ENCODE measurements at places on chromosomes 12 and 14. TPM values are rescaled to one million over a fixed set of nuclear protein-coding genes. Genes with fewer than 3 reads are reported as not detected.

GRCh38 chr12:53949631-53950436 is 4.9 kb upstream of the HOXC12 start:
- H3K27me3 ChIP-seq = peaks cover 83% of the 10 kb centered on the region
- no peak overlapping the region for H3K27ac ChIP-seq
- no peak overlapping the region for H3K4me3 ChIP-seq
- no peak for DNase-seq
- H3K36me3 ChIP-seq = no peaks in the 10 kb centered on the region

DNA sequence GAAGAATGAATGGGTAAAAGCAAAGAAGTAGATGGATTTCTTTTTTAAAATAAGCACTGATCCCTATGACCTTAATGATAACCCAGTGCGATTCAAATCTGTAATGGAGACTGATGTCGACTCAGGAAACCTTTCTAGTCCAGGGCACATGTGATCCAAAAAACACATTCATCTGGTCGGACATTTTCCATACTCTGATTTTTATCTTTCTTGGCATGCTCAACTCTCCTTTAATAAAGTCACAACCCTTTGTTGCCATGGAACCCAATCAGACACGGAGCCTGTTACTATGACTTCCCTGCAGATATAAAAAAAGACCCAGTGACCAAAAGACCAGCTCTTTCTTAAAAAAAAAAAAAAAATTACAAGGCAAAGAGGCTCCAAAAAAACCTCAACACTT is 27.9 kb downstream of the TMCC3 start:
- DNase-seq = no peak
- no peaks in the 10 kb centered on the region for H3K27me3 ChIP-seq
- H3K4me1 ChIP-seq = peaks cover 7% of the 10 kb centered on the region
- no peaks in the 10 kb centered on the region for H3K36me3 ChIP-seq
- H3K4me3 ChIP-seq = no peak overlapping the region

DNA sequence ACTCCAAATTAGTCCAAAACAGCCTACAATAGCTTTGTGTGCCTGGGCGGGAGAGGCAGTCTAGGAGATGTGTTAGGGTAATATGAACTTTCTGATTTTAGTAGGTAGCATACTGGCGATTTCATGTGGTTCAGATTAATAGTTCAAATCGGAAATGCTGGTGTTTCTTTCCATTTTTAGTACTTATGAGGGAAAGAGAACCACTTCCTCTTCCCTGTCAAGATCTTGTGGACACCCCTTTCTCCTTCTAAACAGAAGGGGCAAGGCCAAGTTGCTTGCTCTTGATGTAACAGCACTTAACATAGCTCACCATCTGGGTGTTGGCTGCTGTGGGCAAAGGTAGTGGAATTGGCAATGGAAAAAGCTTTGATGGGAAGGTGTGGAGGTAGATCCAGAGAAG is 32.2 kb upstream of the IGF1 start:
- H3K36me3 ChIP-seq = no peaks in the 10 kb centered on the region
- no peak overlapping the region for H3K4me3 ChIP-seq
- no peaks in the 10 kb centered on the region for H3K27me3 ChIP-seq
- H3K27ac ChIP-seq = no peak overlapping the region
- H3K4me1 ChIP-seq = no peaks in the 10 kb centered on the region

GRCh38 chr14:96735526-96735925 is 61.7 kb upstream of the VRK1 start:
- no peaks in the 10 kb centered on the region for H3K4me1 ChIP-seq
- no peaks in the 10 kb centered on the region for H3K36me3 ChIP-seq

DNA sequence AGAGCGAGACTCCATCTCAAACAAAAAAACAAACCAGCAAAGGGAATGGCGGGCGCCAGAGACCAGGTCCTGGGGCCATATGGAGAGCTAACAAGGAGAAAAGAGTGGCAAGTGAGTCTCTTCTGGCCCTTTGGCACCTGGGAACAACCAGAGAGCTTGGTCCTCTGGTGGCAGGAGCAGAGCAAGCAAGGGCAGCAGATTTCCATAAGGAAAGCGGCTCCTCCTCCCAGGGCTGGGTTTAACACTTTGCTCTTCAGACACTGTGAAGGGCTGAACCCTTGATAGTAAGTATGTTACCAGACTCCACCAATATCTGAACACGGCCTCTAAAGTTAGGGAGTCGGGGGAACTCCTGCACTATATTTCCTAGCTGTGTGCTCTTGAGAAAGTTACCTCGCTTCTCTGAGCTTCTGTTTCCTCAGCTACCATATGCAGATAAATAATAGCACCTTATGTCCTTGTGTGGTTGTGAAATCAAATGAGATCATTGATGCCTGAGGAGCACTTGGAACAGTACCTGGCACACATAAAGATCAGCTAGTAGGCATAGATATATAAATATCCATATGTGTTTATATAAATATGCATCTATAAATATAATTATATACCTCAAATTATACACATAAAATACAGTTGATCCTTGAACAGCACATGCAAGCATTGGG is 33.4 kb upstream of the PLEKHG6 start:
- H3K4me3 ChIP-seq = no peak overlapping the region
- DNase-seq = no peak
- H3K4me1 ChIP-seq = peaks cover 10% of the 10 kb centered on the region
- H3K36me3 ChIP-seq = no peaks in the 10 kb centered on the region

GRCh38 chr12:110270125-110270962 is 10.7 kb upstream of the ATP2A2 start:
- no peak for DNase-seq
- H3K27me3 ChIP-seq = no peaks in the 10 kb centered on the region
- H3K4me1 ChIP-seq = no peaks in the 10 kb centered on the region
- no peaks in the 10 kb centered on the region for H3K36me3 ChIP-seq
- H3K27ac ChIP-seq = no peak overlapping the region

DNA sequence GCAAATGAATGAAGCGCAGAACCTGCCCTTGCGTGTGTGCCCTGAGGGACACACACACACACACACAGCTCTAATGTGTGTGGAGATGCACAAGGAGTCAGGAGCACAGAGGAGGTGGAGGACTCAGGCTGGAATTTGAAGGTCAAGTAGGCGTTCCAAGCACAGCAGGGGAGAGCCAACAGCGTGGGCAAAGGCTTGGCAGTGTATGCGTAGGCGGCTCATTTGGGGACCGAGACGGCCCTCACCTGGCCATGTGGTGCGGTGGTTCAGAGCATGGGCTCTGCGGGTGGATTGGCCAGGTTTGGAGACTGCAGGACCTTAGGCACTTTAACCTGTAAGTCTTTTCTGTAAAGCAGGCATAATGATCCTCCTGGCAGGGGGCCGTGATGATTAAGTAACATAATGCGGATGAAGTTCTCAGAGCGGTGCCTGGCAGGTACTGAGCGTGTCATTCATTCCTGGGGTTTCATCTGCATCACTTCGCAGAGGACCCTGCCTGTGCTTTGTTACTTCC is 69.5 kb upstream of the SLC24A4 start:
- no peaks in the 10 kb centered on the region for H3K36me3 ChIP-seq
- peaks cover 25% of the 10 kb centered on the region for H3K27me3 ChIP-seq
- no peak overlapping the region for H3K4me3 ChIP-seq
- H3K27ac ChIP-seq = no peak overlapping the region

DNA sequence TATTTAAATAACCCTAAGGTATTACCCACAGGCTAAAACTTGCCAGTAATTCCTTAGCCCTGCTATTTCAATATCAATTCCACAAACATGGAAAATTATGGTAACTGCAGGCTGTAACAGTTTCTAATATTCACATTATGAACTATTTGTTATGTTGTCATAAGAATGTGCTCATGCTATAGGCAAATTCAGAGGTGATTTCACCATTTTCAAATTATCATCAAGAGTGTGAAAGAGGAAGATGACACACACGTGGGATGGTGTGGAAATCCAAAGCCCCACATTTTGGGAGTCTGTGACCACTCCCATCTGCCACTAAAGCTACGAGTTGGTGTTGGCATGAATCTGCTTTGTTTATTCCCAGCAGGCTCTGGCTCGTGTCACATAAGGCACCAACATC is 5.9 kb upstream of the MYO1A start:
- no peaks in the 10 kb centered on the region for H3K27me3 ChIP-seq
- H3K36me3 ChIP-seq = peaks cover 12% of the 10 kb centered on the region
- no peak overlapping the region for H3K27ac ChIP-seq
- peaks cover 6% of the 10 kb centered on the region for H3K4me1 ChIP-seq

- no peak overlapping the region for H3K4me3 ChIP-seq
- no peaks in the 10 kb centered on the region for H3K36me3 ChIP-seq
- no peak for DNase-seq
- H3K27me3 ChIP-seq = no peaks in the 10 kb centered on the region
- peaks cover under 1% of the 10 kb centered on the region for H3K4me1 ChIP-seq
These were observed 10.8 kb upstream of the BIN2 start for GRCh38 chr12:51334764-51335163.

- H3K4me1 ChIP-seq = no peaks in the 10 kb centered on the region
- no peak overlapping the region for H3K27ac ChIP-seq
- H3K27me3 ChIP-seq = no peaks in the 10 kb centered on the region
- DNase-seq = no peak
These were observed 200.3 kb downstream of the CRADD start for GRCh38 chr12:93877446-93877845.

DNA sequence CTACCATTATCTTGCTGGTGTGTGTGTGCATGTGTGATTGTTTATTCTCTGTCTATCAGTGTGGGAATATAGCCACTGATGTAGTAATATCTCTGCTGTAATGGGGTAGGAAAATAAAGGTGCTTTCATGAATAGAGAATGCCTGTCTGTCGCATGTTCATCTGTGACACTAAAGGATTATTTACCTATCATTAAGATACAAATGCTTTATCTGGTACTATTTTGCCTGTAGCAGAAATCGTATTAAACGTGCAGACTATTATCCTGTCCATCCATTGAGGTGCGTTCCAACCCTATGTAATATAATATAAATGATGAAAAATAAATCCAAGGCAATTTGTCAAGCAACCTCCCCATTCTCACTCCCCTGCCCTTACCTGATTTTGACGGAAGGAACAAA is 1215.1 kb downstream of the BCL11B start:
- H3K4me3 ChIP-seq = no peak overlapping the region
- no peak for DNase-seq
- H3K27me3 ChIP-seq = no peaks in the 10 kb centered on the region
- H3K4me1 ChIP-seq = no peaks in the 10 kb centered on the region
- no peaks in the 10 kb centered on the region for H3K36me3 ChIP-seq
- no peak overlapping the region for H3K27ac ChIP-seq

- peaks cover 6% of the 10 kb centered on the region for H3K4me1 ChIP-seq
- DNase-seq = no peak
- H3K4me3 ChIP-seq = no peak overlapping the region
- no peaks in the 10 kb centered on the region for H3K27me3 ChIP-seq
These were observed 229.2 kb downstream of the DPF3 start for GRCh38 chr14:72664651-72665050.

DNA sequence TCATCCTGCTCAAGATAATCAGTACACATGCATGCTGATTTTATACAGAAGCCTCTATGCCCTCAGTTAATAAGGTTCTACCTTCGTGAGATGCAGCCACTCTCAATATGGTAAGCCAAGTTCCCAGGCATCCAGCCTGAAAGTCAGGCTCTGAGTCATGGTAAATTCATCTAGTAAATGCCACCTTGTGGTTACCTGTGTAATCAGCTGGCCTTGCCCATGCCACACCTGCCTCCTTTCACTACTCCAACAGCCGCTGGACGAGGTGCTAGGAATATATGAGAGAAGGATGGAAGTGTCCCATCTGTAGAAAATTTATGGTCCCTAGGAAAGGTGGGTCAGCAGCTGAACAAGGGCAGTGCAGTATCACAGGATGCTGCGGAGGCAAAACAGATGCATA is 207.3 kb downstream of the SSPN start:
- H3K4me1 ChIP-seq = no peaks in the 10 kb centered on the region
- H3K27ac ChIP-seq = no peak overlapping the region
- H3K27me3 ChIP-seq = no peaks in the 10 kb centered on the region
- peaks cover 11% of the 10 kb centered on the region for H3K36me3 ChIP-seq

GRCh38 chr14:96614481-96614881 is 112.3 kb downstream of the PAPOLA start:
- H3K27ac ChIP-seq = no peak overlapping the region
- H3K4me3 ChIP-seq = no peak overlapping the region
- no peaks in the 10 kb centered on the region for H3K4me1 ChIP-seq
- DNase-seq = no peak
- H3K36me3 ChIP-seq = no peaks in the 10 kb centered on the region
- no peaks in the 10 kb centered on the region for H3K27me3 ChIP-seq

DNA sequence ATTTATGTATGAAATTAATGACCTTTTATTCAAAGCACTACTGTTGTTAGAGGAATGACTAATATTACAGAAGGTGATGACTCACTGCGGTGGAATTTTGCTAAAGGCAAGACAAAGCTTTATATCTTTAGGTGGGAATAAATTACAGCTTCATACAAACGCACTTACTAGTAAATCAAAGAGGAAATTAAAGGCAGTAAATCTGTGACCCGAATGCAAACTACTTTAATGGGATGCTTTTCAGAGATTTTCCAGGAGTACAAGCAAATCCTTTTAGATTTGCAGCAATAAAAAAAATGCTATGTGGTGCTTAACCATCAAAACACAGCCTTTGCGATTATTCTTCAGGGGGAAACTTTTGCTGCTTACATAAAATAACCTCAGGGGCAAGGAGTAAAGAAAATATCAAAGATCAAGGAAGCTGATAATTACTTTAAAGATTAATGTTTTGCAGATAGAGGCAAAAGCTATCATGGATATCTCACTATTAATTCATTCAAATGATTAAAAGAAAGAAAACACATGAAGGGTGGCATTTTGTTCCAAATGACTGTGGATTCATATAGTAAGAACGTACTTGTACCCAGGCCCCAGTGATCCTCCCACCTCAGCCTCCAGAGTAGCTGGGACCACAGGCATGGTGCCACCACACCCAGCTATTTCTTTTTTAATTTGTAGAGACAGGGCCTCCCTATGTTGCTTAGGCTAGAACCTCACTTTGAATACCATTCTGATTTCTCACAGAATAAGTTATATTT is 98.9 kb downstream of the DENND5B start:
- H3K4me1 ChIP-seq = no peaks in the 10 kb centered on the region
- H3K27me3 ChIP-seq = no peaks in the 10 kb centered on the region
- no peak overlapping the region for H3K27ac ChIP-seq
- DNase-seq = no peak
- H3K4me3 ChIP-seq = no peak overlapping the region

GRCh38 chr12:131913666-131914065 is 15.4 kb upstream of the PUS1 start:
- peaks cover 49% of the 10 kb centered on the region for H3K36me3 ChIP-seq
- no peak overlapping the region for H3K4me3 ChIP-seq
- no peaks in the 10 kb centered on the region for H3K4me1 ChIP-seq
- no peak for DNase-seq
- H3K27ac ChIP-seq = no peak overlapping the region

GRCh38 chr12:42129595-42130204 is 15.0 kb downstream of the GXYLT1 start:
- no peaks in the 10 kb centered on the region for H3K4me1 ChIP-seq
- no peak overlapping the region for H3K27ac ChIP-seq
- no peak overlapping the region for H3K4me3 ChIP-seq
- H3K27me3 ChIP-seq = no peaks in the 10 kb centered on the region

- DNase-seq = no peak
- no peaks in the 10 kb centered on the region for H3K36me3 ChIP-seq
- no peaks in the 10 kb centered on the region for H3K4me1 ChIP-seq
- H3K27ac ChIP-seq = no peak overlapping the region
These were observed 127.7 kb downstream of the KIF26A start for GRCh38 chr14:104265918-104266630.

Gene ARL6IP4
- total RNA-seq = 116 TPM

Gene C3AR1
- total RNA-seq = 9.5 TPM

Gene CCDC184
- 6.2 TPM for total RNA-seq

Gene SERPINA3
- total RNA-seq = not detected

Gene C12orf57
- 126 TPM for total RNA-seq

Gene CACNB3
- total RNA-seq = 12.4 TPM

Gene FAR2
- total RNA-seq = 3.5 TPM

Measured in natural killer cell (primary cell).